ENCODE measurements at places on chromosomes 6 and 20. TPM values are rescaled to one million over a fixed set of nuclear protein-coding genes. Genes with fewer than 3 reads are reported as not detected.
A peak's percentile ranks its signal among the peaks of the same experiment; 100 is the strongest.

The LINC00237 gene
- 0.69 TPM for total RNA-seq

The IMPG1 gene
- total RNA-seq, result not detected

GRCh38 chr6:65799389-65799788 lies 92.4 kb upstream of the EYS start:
- DNase-seq, result no peak

The ULBP3 gene
- total RNA-seq, result 3.3 TPM

The TMEM170B gene
- 4.3 TPM for total RNA-seq

- DNase-seq, result no peak
Observed at GRCh38 chr6:6365242-6365641, 44.8 kb upstream of the F13A1 start.

The PI3 gene
- total RNA-seq, result not detected

The HLA-A gene
- 226 TPM for total RNA-seq

The RPP40 gene
- total RNA-seq, result 15.7 TPM

- no peak for DNase-seq
Observed at GRCh38 chr20:52191132-52191915, at the start of gene ZFP64. Gene ZFP64, minus strand, starts transcription at chr20:52191779. Its CDS starts 143 bp downstream, at chr20:52191636.

GRCh38 chr6:139124887-139125672 lies 9.8 kb upstream of the HECA start:
- DNase-seq, result no peak

The MRAP2 gene
- total RNA-seq, result 4.7 TPM

The TDP2 gene
- total RNA-seq, result 51.6 TPM

The TRIM15 gene
- total RNA-seq, result 0.48 TPM

DNA sequence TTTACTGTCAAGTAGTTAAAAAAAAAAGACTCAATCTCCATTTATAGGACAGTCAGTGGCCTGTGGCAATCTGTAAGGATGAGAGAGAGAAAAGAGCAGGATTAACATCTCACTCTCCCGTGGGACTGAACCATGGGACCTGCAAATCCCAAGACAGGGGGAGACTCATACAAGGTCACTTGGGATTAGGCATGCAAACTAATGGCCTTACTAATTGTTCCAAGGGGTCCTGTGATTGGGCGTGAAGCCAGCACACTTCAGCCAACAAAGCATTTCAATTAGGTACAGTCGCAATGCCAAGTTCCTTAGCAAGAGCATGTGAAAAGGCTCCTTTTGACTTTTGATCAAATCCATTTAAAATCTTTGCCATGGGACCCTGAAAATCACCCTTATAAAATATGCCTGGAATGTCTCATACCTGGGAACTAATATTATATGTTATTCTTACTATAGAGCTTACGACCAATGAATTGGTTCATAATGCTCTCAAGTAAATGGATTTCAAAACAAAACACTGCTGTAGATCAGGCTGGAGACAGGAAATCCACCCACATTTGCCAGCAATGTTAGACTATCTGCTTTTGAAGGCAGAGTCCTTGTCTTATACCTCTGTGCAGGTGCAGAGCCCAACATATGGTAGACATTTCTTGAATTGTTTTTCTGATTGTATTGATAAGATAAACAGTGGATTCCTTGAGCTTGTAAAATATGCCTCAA lies 412.5 kb downstream of the GJA1 start:
- DNase-seq, result no peak

The HLA-DRB1 gene
- total RNA-seq, result 6.7 TPM

- no peak for DNase-seq
Observed at GRCh38 chr6:144659202-144660182, 374.4 kb downstream of the UTRN start.

The ZCCHC3 gene
- 52.4 TPM for total RNA-seq

The ID1 gene
- 120 TPM for total RNA-seq

- DNase-seq, result no peak
Observed at GRCh38 chr20:59996108-59996507, 37.9 kb downstream of the CDH26 start.

GRCh38 chr6:80456724-80457438 lies 350.4 kb downstream of the BCKDHB start:
- no peak for DNase-seq

The MYMX gene
- total RNA-seq, result 4.7 TPM

GRCh38 chr6:22362361-22362760 lies 65.5 kb upstream of the PRL start:
- DNase-seq, result no peak

- DNase-seq, result no peak
Observed at GRCh38 chr6:55388211-55388610, 60.9 kb downstream of the GFRAL start.

The CST4 gene
- not detected for total RNA-seq

The HCRTR2 gene
- total RNA-seq, result 0.19 TPM

The ULBP1 gene
- total RNA-seq, result 0.60 TPM

DNA sequence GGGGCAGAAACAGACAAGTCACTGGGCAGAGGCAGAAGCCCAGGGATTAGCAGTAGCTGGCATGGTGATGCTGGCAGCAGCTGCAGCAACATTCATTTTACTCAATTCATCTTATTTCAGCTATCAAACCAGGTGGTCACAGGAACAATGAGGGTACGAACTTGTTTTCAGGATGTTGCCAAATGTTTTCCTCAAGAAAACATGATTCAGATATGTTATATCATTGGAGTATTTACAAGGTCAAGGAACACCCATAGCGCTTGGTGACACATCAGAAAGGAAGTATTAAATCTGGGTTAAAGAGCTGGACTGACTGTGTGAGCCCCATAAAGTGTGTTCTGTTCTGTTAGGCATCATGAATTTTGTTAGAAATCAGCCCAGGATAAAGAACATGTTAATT lies 456.9 kb upstream of the ID4 start:
- DNase-seq, result no peak

The SERINC3 gene
- total RNA-seq, result 47.2 TPM

GRCh38 chr20:41135187-41135887 lies 2.0 kb upstream of the PLCG1 start:
- DNase-seq, result peak; percentile 77

The CLPSL1 gene
- total RNA-seq, result not detected

GRCh38 chr6:15442467-15442866 lies 196.6 kb downstream of the JARID2 start:
- no peak for DNase-seq

The KIAA0408 gene
- 10.8 TPM for total RNA-seq

The PRL gene
- total RNA-seq, result not detected

- no peak for DNase-seq
Observed at GRCh38 chr6:164753517-164753916, 555.9 kb downstream of the C6orf118 start.

The SAMD10 gene
- total RNA-seq, result 3.8 TPM

GRCh38 chr6:149478631-149479314 lies 6.0 kb downstream of the ZC3H12D start:
- no peak for DNase-seq

DNA sequence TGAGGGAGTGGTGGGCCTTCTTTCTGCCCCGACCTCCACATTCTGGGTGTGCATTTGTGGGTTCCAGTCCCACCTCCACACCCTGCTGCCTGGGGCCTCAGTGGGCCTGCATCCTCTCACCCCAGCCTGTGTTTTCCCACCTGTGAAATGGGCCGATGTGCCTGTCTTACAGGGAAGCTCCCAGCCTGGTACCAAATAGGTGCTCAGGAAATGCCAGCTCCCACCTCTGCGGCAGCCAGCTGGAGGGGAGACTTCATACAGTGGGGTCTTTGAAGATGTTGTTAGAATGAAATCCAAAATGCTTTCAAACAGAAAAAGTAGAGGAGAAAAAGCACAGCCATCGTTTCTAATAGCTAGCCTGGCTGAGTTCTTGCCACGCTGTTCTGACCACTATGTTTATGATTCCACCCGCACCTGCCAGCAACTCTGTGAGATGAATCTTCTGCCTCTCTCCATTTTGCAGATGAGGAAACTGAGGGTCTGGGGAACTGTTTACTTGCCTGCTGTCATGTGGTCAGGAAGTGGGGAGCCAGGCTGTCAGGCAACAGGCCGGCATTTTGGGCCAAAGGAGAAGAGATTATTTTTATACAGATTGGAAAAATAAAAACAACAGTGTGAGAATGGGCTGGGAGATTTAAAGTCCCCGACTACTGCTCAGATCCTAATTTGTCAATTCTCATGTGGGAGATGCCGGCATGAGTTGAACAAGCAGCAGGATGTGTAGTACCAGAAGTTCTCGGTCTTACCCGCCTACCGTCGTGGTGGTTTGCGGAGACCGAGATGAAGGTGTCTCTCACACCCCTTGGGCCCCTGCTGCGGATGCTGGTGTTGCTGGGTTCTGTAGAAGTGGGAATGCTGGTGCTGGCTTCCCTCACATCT lies 4.6 kb downstream of the TMEM181 start:
- DNase-seq, result no peak

- DNase-seq, result peak; percentile 54
Observed at GRCh38 chr6:35139924-35140638, 1.1 kb downstream of the TCP11 start.

GRCh38 chr6:40778196-40778595 lies 191.0 kb upstream of the LRFN2 start:
- DNase-seq, result no peak

GRCh38 chr6:165652766-165653165 lies 10.3 kb downstream of the PDE10A start:
- DNase-seq, result no peak

DNA sequence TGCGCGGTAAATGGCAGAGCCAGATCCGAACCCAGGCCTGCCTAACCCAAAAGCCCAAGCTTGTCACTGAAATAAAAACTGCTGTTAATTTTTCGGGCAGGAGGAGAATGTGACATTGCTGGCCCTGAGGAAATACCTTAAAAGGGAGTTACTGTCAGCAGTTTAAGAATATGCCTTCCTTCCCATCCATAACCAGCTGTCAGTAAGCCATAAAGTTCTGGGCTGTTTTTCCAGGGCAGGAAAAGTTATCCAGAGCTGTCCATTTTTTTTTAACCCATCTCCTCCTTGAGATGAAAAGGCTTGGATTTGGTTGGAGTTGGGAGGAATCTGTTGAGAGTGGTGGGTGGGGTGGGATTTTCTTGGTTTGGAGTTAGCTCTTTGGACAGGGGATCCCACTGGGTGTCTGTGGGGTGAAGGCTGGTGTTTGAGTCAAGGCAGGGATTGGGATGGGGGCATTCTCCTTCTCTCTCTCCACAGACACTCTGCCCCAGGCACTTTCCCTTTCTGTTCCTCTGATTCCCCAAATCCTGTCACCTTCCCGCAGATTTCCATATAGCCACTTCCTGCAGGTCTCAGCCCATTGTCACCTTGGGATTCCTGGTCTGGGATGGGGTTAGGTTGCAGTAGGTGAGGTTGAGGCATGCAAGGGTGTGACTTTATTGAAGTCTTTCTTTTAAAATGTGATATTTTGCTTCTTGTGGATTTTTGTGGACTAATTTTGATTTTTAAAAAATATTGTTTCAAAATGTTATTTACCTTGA lies 4.3 kb upstream of the KCNG1 start:
- DNase-seq, result no peak

The CST1 gene
- 2.9 TPM for total RNA-seq

DNA sequence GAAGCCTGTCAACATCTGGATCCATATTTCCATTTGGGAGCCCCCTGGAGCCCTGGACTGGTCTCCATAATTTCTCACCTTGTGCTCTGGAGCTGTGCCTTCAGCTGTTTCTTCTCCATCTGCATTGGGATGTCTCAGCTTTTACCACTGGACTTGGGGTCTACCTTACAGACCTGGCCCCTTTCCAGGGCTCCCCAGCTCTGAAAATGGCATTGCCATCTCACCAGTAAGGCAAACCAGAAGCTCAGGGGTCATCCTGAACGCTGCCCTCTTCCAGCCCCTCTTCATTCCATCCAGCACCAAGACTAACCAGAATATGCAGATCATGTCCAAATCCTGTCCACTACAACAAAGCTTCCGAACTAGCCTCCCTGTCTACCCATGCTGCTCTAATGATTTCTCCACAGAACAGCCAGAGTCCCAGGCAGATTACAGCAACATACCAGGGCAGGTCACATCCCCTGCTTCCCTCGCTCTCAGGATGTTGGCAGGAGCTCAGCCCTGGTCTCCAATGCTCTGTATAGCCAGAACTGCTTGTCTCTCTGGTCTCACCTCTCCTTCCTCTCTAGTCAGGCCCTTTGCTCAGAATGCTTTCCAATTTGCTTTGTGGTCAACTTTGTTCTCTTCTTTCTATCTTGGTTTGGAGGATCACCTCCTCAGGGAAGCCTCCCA lies 17.7 kb upstream of the NNAT start:
- DNase-seq, result no peak

DNA sequence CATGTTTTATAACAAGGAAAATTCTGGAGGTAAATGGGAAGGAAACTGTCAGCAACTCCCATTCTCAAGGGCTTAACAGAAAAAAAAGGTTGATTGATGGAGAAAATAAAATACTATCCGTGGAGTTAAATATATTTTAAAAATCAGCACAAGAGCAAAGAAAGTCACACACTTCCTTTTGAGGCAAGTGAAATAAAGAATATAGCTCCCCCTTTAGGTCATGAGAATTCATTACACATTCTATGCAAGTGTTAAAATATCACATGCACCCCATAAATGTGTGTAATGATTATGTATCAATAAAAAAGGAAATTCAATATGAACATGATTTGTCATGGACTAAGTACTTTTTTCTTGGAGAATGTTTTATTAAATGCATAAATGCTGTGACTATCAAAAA lies 349.2 kb downstream of the TPBG start:
- no peak for DNase-seq

- DNase-seq, result no peak
Observed at GRCh38 chr6:147119310-147119709, 84.9 kb upstream of the STXBP5 start.

The KIF6 gene
- 0.65 TPM for total RNA-seq

GRCh38 chr6:164419099-164419498 lies 890.3 kb downstream of the C6orf118 start:
- DNase-seq, result no peak

GRCh38 chr6:44730771-44731391 lies 343.4 kb downstream of the CDC5L start:
- no peak for DNase-seq

The TNXB gene
- 4.8 TPM for total RNA-seq

The TASP1 gene
- total RNA-seq, result 10.9 TPM

The PDE10A gene
- 2.4 TPM for total RNA-seq

The BHLHE23 gene
- 0.38 TPM for total RNA-seq
